ENCODE measurements at places on chromosomes 3 and 15.

DNA sequence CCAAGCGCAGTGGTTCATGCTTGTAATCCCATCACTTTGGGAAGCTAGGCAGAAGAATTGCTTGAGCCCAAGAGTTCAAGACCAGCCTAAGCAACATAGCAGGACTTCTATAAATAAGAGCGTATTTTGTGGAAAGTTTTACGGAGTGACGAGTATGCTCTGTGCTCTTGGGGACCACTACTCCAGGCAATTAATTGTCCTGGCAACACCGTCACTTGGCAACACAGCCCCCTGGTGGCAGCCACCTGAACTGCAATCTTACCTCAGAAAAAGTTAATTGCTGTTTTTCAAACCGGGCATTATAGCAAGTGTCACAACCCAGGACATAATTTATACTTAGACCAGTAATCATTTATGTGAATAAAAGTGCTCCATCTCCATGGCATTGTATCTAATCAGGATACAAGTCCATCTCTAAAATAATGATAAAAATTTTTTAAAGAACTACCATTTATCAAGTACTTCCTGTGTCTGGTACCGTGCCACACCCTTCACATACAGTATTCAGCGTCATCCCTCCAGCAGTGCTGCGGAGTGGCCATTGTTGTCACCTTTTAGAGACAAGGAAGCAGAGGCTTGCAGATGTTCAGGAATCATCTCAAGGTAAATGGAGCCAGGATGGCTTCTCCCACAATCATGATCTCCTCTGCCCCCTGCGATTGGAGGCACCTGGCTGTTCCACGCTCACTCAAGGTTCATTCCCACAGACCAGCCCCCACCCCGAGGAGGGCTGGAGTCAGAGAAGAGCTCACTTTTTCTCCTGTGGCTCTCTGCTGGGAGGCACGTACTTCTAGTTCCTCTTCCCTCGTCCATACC lies 34.5 kb downstream of the PLA2G4D start:
- H3K27ac ChIP-seq: peak overlapping the region; percentile 16
- peaks cover 61% of the 10 kb centered on the region for H3K27me3 ChIP-seq
- H3K36me3 ChIP-seq: peaks cover 2% of the 10 kb centered on the region

GRCh38 chr3:195542698-195543499 lies at the start of gene PPP1R2:
PPP1R2 (minus strand) TSS chr3:195543325; CDS start chr3:195543025, 300 bp downstream.
- H3K27me3 ChIP-seq: no peaks in the 10 kb centered on the region
- DNase-seq: peak; percentile 87
- peak within 1 kb of the TSS; percentile 79 for H3K4me3 ChIP-seq
- peaks cover 34% of the 10 kb centered on the region for H3K36me3 ChIP-seq

DNA sequence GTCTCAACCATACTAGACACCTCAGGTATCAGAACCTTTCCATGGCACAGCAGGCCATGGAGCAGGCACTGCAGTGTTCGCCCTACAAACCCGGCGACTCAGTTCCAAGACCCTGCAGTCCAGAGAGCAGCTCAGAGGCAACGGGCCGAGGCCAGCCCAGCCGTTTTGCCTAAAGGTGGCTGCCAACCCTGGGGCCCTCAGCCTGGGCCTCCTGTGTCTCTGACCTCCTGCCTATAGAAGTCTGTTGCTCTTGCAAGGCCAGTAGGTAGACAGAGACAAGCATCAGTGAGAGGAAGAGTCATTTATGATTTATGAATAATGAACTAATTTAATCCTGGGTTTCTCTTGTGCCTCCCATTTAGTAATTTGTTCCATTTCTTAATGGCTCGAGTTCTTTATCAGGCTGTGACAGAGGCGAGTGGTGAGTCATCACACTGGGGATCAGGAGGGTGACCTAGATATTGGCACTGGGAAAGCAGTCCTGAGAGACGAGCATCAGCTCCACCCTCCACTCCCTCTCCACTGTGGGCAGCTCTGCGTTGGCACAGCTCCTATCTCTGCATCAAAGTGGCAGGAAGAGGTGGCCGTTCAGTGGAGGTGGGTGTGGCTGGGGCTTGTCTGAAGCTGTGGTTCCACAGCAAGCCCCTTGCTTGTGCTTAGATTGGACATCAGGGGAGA lies 79.8 kb downstream of the ABHD5 start:
- H3K27ac ChIP-seq: peak overlapping the region; percentile 50
- no peak for DNase-seq
- H3K36me3 ChIP-seq: no peaks in the 10 kb centered on the region
- H3K4me1 ChIP-seq: peaks cover 33% of the 10 kb centered on the region

DNA sequence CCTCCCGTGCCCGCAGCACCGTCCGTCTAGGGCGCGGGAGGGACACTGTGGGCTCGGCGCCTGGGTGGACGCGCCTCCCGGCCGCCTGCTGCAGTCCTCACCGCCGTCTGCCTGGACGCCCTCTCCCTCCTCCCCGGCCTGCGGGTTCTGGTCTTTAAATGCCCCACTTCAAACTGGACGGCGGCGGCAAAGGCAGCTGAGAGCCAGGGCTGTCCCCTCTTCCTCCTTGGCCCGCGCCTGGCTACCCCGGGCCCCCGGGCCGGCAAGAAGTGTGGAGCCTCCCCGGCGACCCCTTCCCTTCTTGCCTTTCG lies 426 bp downstream of the CBLB start:
- H3K4me3 ChIP-seq: peak overlapping the region; percentile 96
- peaks cover 46% of the 10 kb centered on the region for H3K36me3 ChIP-seq
- H3K27ac ChIP-seq: peak overlapping the region; percentile 97

DNA sequence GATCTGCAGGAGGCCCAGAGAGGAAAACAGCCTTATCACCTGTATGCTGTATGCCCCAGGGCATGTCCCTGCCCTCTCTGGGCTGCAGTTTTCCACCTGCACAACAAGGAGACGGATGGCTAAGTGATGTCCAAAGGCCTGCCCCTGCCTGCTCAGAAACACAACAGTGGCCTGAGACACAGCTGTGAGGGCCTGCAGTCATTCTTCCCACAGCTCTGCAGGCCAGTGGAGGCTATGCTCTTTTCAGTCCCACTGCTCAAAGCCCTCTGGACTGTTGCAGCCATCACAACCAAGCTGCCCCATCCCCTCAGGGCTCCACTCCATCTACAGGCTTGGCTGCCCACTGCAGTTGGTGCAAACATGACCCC lies 5.2 kb upstream of the TBC1D2B start:
- no peaks in the 10 kb centered on the region for H3K27me3 ChIP-seq
- no peak for DNase-seq
- H3K27ac ChIP-seq: no peak overlapping the region
- peaks cover 5% of the 10 kb centered on the region for H3K4me1 ChIP-seq
- H3K36me3 ChIP-seq: peaks cover 3% of the 10 kb centered on the region

DNA sequence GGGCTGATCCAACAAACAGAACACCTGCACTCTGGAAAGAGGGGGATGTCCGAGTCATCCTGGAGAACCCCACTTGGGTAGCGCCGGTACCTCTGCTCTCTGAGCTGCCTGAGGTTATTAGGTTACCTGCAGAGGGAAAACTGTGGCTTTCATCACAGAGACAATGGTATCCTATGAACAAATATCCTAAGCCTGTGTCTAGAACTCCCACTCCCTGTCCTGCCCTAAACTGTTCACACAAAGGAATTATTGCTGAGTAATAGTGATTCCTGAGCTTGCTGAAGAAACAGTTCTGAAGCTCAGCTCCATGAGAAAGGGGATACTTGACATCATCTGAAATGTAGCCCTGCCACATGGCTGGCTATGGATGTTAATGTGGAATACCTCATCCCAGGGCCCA lies 31.9 kb upstream of the WNT5A start:
- DNase-seq: no peak
- H3K4me1 ChIP-seq: no peaks in the 10 kb centered on the region
- no peaks in the 10 kb centered on the region for H3K36me3 ChIP-seq
- no peak overlapping the region for H3K4me3 ChIP-seq
- H3K27ac ChIP-seq: no peak overlapping the region
- no peaks in the 10 kb centered on the region for H3K27me3 ChIP-seq

DNA sequence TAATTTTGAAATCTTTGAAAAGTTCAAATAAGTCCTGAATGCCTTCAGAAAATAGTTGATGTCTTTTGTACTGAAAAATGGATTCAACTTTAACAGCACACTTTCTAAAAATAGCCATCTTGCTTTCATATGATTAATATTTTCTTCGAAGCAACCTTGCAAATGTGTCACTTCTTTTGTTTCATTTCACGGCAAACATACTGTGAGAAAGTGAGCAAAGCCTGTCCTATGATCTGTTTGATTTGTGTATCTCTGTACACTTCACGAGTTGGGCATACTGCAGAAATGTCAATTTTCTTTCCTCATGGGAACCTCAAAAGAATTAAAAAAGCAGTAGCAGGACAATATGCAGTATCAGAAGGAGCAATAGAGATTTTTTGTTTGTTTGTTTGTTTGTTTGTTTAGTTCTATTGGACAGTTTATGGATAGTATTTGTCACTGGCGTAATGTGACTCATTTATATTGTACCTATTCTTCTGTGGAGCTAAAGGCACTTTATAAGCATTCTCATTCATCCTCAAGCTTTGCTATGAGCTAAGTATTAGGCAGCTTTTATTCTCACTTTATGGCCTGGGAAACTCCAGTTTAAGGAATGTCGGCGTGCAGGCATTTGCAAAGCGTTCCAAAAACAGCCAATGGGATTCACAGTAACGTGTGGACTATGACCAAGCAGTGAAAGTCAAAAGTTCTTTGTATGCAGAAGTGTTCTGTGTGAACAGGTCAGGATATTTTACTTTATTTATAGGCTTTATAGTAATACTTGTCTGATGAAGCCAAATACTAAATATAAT lies 572.0 kb downstream of the NAALADL2 start:
- H3K4me3 ChIP-seq: no peak overlapping the region
- no peak for DNase-seq
- no peaks in the 10 kb centered on the region for H3K4me1 ChIP-seq
- no peaks in the 10 kb centered on the region for H3K27me3 ChIP-seq

DNA sequence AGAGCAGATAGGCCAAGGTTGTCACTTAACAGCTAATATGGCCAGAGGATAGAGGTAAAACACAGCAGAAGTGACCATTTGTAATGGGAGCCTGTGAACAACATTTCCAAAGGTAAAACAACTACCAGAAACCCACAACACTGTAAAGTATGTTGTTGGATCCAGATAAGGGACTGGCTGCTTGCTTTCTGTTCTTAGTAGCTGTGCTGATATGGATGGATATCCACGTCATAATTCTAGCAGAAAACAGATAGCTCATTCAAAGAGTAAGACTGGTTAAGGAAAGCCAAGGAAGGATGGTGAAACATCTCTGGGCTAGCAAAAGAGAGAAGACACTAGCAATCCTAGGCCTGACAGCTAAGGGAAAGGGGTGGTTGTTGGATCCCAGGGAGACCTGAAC lies 36.9 kb upstream of the SPRED1 start:
- peaks cover 1% of the 10 kb centered on the region for H3K36me3 ChIP-seq
- H3K4me1 ChIP-seq: no peaks in the 10 kb centered on the region
- no peaks in the 10 kb centered on the region for H3K27me3 ChIP-seq
- no peak for DNase-seq

- peaks cover 35% of the 10 kb centered on the region for H3K27me3 ChIP-seq
- H3K36me3 ChIP-seq: no peaks in the 10 kb centered on the region
- no peak overlapping the region for H3K4me3 ChIP-seq
- H3K4me1 ChIP-seq: no peaks in the 10 kb centered on the region
Measured at GRCh38 chr3:124576565-124577493, 153.4 kb upstream of the UMPS start.

- no peaks in the 10 kb centered on the region for H3K4me1 ChIP-seq
- H3K36me3 ChIP-seq: no peaks in the 10 kb centered on the region
- no peak for DNase-seq
- H3K4me3 ChIP-seq: no peak overlapping the region
- peaks cover 17% of the 10 kb centered on the region for H3K27me3 ChIP-seq
Measured at GRCh38 chr3:120850381-120851295, 57.4 kb upstream of the STXBP5L start.

DNA sequence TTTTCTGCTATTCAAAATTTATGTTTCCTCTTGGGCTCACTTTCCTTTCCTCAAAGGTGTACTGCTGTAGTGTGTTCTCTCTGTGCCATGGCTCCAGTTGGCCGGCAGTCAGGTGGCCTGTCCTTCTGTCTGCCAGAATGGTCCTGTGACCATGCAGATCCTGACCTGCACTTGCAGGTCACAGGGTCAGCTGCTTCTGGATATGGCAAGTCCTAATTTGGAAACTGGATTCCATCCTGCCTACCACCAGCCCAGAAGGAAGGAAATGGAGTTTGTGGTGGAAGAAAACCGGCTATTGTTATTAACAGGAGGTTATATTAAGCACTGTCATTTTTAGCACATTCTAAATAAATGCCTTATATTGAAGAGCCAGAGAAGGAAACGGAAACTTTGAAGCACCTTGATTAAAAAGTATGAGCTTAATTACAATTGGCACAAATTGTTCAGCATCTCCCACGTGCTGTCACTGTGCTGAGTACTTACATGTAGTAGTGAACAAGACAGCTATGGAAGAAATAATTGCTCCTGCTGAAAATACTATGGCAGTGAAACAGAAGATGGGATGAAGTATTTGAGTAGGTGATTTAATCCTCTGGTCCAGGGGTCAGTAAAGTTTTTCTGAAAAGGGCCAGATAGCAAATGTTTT lies 362.8 kb downstream of the PTPRG start:
- H3K27me3 ChIP-seq: no peaks in the 10 kb centered on the region
- no peak overlapping the region for H3K27ac ChIP-seq
- no peaks in the 10 kb centered on the region for H3K4me1 ChIP-seq
- DNase-seq: no peak

DNA sequence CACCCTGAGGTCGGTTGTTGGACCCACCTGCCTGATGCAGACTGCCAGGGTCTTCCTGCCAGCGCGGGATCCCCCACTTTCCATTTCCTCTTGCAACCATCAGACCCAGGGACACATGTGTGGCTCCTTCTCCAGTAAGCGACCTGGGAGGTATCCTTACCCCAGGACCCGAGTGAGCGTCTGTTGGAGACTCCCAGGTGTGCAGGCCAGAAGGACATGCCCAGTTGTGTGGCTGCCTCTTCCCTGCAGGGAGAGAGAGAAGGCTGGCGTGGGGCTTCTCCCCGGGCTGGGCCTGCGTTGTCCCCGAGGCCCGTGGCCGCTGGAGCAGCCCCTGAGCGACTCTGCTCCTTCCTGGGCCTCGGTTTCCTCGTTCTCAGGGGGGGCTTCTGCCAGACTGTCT lies 56.8 kb downstream of the APBA2 start:
- peak overlapping the region; percentile 47 for H3K4me3 ChIP-seq
- H3K36me3 ChIP-seq: peaks cover 6% of the 10 kb centered on the region
- no peaks in the 10 kb centered on the region for H3K27me3 ChIP-seq
- H3K4me1 ChIP-seq: peaks cover 73% of the 10 kb centered on the region
- H3K27ac ChIP-seq: no peak overlapping the region

DNA sequence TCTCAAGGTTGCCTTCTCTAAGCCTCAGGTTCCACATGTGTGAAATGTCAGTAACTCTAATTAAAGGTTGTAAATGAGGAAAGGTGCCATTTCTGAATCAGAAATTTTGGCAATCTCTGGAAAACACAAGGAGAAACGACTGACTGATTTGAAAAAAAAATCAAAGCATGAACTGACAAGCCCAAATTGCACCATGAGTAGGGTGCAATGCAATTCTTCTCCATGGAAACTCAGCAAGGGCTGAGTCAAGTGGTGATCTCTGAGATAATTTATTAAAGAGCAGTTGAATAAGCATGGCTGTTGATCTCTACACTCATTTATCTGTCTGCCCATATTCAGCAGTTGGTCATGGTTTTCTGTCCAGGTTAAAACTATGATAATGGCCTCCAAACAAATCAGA lies 201.6 kb upstream of the CMC1 start:
- peaks cover 31% of the 10 kb centered on the region for H3K4me1 ChIP-seq
- H3K36me3 ChIP-seq: peaks cover 1% of the 10 kb centered on the region
- H3K27ac ChIP-seq: no peak overlapping the region
- no peak overlapping the region for H3K4me3 ChIP-seq

- H3K27ac ChIP-seq: peak overlapping the region; percentile 89
- peaks cover 58% of the 10 kb centered on the region for H3K4me1 ChIP-seq
- no peaks in the 10 kb centered on the region for H3K27me3 ChIP-seq
- H3K36me3 ChIP-seq: peaks cover 15% of the 10 kb centered on the region
Measured at GRCh38 chr3:187025656-187026316, 95.5 kb downstream of the ST6GAL1 start.
